ENCODE measurements at places on chromosomes 16 and 17.

- no peak for DNase-seq
Measured at GRCh38 chr17:15660077-15660476, 24.0 kb downstream of the TRIM16 start.

- no peak for DNase-seq
Measured at GRCh38 chr17:76679239-76679638, 31.5 kb downstream of the MXRA7 start.

DNA sequence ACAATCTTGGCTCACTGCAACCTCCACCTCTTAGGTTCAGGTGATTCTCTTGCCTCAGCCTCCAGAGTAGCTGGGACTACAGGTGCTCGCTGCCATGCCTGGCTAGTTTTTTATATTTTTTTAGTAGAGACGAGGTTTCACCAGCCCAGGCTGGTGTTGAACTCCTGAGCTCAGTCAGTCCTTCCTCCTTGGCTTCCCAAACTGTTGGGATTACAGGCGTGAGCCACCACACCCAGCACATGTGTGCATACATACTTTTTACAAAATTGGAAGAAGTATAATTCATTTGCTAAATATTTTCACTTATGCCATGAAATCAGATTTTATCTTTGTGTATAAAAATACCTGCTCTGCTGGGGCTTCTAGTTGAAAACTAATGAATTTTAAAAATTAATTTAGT is 13.2 kb downstream of the BPTF start:
- DNase-seq: no peak

DNA sequence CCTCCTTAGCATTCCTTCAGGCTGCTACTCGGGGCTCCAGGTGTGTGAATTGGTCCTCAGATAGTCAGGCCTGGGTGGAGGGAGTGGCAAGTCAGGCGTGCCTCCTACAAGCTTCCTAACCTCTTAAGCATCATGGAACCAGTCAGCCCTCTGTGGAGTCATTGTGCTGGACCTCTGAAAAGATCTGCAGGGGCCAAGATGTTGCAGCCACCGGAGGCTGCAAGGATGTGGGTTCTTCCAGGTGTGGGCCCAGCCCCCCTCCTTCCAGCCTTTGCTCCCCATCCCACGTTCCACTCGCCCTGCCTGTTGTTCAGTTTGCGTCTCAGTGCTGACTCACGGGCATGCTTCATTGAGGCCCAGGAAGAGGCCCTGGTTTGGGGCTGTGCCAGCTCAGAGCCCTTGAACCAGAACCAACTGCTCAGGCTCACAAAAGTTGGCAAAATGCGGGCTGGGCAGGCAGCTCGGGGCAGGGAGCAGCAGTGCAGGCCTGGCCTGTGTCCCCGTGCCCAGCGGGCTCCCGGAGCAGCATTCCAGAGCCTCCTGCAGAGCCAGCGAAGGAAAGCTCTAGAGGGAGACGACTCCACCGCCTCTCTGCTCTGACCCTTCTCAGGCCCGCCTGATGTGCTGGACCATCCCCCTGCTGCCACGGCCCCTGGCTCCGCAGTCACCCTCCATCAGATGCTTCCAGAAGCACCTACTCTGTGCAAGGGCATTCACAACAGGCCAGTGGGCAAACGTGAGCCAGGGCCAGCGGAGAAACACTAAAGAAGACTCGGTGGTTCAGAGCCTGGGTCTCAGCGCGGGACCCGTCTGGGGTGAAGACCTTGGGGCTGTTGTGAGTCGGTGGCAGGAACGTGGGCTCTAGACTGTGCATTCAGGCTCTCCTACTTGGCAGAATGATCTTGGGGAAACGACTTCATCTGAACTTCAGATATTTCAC is 7.5 kb downstream of the LDHD start:
- DNase-seq: peak; percentile 76

- DNase-seq: peak; percentile 71
Measured at GRCh38 chr17:57033296-57033695, 51.8 kb upstream of the AKAP1 start.

DNA sequence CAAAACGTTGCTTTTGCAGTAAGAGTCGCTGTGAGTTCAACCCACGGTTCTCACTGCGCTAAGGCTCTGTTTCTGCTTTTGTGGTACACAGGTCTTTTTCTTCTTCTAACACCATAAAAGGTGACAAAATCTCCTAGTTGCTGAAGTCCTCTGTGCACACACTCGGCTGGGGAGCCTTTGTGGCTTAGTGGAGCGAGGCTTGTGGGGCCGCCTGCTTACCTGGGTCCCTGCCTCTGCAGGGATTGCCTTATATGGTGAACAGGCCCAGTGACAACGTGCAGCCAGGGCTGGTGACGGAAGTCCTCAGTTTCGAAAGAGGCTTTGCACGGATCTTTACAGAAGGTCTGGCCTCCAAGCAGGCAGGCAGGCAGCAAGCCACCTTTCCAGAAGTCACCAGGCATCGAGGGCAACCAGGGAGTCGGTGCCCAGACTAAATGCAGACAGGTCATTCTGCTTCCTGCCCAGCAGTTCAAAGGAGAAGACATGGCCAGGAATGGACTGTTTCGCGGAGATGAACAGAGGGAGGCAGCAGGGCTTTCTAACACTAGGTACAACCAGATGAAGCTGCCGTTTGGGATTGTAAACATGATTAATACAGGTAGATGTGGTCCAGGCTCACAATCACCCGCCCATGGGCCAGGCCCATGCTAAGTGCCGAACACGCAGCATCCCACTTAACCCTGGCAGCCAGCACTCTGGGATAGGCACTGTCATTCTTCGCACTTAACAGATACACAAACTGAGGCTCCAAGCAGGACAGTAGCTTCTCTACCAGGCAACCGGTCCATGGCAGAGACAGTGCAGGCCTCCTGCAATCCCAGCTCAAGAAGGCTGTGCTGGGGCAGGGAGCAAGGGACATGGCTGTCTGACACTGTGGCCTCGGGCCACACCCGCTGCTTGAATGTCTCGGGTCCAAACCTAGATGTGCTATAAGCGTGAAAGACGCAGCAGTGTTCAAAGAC is 10.7 kb upstream of the MEAK7 start:
- DNase-seq: no peak

DNA sequence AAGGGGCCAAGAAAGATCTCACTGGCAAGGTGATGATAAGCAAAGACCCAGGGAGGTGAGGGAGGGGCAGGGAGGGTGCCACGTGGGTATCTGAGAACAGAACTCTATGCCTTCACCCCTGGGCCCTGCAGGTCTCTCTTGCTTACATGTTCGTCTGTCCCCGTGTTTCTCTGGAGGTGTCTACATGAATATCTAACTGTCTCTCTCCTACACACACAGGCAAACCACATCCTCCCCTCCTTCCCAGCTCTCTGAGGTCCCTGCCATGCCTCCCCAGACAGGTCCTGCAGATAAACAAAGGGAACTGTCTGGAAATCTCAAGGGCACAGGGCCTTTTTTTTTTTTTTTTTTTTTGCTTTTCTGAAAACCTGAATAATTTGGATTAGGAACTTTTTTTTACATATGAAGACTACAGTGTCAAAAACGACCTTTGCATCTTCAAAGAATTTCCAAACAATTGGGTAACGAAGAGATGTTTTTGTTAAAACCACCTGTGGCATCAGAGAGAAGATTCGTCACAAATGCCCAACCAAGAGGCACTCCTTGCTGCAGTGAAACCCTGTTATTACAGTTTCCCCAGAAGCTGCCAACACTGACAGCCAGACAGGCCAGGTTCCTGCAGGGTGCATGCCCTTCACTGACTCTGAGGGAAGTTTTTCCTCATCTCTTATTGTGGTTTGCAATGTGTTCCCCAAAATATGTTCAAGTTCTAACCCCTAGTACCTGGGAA is 17.8 kb downstream of the PLLP start:
- DNase-seq: no peak

- DNase-seq: peak; percentile 24
Measured at GRCh38 chr17:49646391-49647255, 31.3 kb downstream of the SPOP start.

- DNase-seq: no peak
Measured at GRCh38 chr16:539901-540530, 12.5 kb downstream of the CAPN15 start.

GRCh38 chr16:31507617-31507928 is 618 bp downstream of the RUSF1 start:
- no peak for DNase-seq

- DNase-seq: no peak
Measured at GRCh38 chr17:50691550-50692447, 15.9 kb downstream of the ANKRD40 start.
